ENCODE measurements at places on chromosomes 4 and X.

DNA sequence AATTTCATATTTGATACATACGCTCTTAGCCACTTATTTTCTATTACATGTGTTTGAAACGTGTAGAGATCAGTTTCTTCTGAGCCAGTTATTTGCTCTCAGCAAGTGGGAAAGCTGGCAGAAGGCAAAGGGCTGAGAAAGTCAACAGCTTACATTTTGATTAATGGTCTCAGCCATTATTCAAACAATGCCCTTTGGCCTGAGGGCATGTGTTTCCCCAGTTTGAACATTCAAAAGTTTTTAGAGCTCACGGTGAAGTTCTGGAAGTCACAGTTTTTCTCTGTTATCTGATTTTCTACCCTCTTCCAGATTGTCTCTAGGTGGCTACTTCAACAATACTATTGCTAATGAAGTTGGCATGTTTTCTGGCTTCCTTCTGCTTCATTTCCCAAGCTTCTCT, 591.8 kb upstream of the CPEB2 start:
- DNase-seq, result no peak

DNA sequence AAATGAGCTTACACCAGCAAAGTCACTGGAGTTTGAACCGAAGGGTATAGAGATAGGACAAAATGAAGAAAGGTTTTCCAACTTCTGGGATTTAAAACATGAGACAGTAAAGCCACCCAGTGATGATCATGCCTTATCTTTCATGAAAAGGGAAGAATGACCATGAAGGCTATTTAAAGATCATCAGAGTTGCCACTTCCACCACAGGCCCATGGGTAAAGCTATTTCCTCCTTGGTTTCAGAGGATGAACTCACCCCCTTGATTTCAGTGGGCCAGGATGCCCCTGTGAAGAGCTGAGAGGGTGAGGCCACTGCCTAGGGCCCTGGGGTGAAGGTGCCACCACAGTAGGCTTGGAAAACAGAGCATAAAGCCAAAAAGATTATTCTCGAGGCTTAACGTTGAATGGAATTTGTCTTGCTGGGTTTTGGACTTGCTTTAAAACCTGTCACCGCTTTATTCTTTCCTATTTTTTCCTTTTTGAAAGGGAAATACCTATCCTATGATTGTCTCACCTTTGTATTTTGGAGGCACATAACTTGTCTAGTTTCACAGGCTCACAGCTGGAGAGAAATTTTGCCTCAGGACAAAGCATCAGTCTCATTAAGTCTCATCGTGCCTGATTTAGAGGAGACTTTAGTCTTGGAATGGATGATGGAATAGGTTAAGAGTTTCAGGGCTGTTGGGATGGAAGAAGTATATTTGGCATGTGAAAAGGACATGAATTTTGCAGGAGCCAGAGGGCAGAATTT, 254.0 kb downstream of the SNCA start:
- no peak for DNase-seq

DNA sequence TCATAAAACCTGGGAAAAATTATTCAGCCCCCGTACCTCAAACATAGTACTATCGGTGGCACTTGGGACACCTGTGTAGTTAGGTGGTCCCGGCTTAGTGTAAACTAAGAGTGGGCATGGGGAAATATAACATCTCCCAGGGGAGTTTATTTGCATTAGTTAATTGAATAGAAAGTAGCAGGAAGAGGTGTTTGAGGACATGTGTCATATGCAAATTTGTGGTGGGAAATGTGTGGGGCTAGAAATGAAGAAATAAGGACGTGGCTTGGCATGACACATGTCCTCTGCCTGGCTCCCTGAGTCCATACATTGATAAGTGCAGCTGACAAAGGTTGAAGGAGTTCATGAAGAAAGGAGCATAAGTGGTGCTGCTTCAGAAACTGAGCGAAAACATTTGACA, 483.6 kb downstream of the SH2D1A start:
- DNase-seq, result no peak

DNA sequence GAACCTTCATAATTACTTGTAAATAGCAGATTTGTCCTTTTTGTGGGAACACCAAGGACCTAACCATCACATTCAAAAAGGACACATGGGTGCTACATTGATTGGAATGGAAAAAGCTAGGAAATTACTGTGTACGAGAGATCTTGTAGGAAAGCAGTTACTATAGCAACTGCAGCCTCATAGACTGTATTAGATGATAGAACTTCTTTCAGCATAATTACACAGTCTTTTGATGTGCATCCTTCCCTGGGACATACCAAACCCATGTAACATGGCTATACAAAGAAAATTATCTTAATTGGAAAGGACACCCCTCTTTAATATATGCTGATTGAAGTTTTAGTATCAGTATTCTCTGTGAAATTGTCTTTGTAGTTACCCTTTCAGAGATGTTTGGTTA, 130.7 kb upstream of the CTSO start:
- DNase-seq, result no peak

GRCh38 chr4:38514465-38515146, 149.4 kb upstream of the KLF3 start:
- DNase-seq, result peak; percentile 25

DNA sequence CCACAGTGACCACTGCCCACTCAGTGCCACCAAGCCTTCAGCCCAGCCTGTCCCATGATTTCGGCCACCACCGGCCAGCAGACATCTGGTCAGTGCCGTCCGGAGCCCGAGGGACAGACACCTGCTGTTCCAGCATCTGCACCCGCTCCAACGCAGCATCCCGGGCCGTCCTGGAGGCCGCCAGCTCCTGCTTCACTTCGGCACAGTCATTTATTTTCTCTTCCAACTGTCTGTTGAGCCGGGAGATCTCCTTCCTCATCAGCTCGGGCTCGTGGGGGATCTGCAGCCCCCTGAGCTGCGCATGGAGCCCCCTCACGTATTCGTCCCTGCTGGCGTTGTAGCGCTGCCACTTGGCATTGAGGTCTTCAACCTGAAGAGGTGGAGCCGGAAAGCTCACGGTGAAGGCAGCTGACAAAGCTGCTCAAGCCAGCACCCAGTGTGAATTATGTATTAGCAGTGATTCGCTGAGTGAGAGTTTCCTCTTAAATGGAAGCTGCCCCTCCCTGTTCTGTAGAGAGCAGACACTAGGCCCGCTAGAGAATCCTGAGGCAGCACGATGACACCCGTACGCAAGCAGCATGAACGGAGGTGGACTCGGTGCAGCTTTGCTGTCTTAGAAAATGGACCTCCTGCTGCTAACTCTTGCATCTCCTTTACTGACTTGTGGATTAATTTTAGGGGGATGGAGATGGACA, 11.4 kb downstream of the TNIP2 start:
- DNase-seq, result no peak

DNA sequence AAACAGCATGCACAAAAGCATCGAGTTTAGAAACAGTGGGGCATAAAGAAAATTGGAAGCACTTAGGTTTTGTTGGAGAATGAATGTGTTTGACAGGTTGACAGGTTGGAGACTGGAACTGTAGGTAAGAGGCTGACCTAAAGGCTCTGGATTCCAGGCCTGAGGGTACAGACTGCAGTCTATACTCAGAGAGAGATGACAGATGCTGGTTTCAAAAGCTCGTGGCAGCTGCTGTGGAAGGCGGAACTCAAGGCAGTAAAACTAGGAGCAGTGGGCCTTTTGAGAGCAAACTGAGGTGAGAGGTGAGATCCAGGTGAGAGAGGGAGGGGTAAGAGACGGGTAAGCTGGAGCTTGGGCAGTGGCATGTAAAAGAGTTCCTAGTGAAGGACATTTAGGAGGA, 415.2 kb downstream of the TRIML1 start:
- no peak for DNase-seq

Data from CD4-positive, alpha-beta T cell treated with Interleukin-4 for 4 hours (primary cell).